ENCODE measurements at places on chromosomes 13 and 19.

DNA sequence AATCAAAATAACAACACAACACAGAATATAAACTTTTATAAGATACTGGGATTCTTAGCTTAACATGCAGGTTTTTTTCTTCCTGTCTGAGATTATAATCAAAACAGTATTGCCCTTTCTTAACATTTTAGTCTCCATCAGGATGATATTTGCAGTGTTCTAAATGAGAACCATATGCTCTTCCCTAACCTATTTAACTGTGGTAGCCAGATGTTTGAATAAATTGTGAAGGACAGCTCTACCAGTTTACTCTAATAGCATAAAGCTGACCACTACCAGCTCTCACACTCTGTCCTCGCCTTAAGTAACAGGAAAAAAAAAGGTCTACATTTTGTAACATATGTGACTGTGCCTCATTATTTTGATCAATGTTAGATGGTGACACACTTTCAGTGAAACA lies 618.7 kb upstream of the SGCG start:
- no peak for DNase-seq

- DNase-seq: no peak
Observed at GRCh38 chr13:66830940-66831716, 399.0 kb downstream of the PCDH9 start.

DNA sequence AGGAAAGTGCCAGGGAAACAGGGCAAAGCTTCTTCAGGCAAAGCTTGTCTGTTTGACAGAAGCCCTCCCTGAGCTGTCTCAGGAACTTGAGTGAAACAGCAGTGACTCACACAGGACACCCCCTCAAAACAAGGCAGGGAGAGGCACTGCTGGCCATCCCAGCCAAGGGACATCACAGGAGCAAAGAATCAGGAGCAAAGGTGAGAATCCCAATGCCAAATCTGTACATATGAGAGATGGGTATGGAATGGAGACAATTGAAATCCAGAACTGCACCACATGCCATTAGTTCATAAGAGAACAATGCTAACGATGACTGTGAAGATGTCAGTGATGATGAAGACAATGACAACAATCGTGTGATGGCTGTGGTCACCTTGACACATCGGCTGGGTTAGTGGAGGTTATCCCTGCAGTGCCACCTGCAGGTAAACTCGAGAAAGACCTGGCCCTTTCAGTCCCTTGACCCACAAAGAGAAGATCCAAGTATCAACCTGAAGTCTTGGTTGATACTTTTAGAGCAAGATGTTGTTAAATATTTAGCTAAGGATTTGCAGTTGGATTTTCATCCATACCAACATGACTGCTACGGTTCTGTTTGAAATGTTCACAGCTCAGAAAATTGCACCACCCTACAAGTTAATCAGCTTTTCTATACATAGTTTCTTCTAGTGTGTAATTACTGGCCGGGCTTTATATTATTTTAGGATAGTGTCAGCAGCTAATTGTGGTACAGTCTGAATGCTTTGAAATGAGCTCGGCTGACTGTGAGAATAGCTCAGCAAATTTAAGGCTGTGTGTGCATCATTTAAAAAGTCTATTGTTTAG lies 42.0 kb upstream of the IPO5 start:
- DNase-seq: peak; percentile 59

GRCh38 chr13:78940455-78941130 lies 281.6 kb upstream of the OBI1 start:
- DNase-seq: no peak

Measured in cardiac fibroblast (primary cell).